ENCODE measurements at places on chromosomes 2 and 18.

- no peak for DNase-seq
Measured at GRCh38 chr2:1698188-1698945, 45.9 kb downstream of the PXDN start.

GRCh38 chr2:46329803-46330775, 32.9 kb downstream of the EPAS1 start:
- peak; percentile 71 for DNase-seq

DNA sequence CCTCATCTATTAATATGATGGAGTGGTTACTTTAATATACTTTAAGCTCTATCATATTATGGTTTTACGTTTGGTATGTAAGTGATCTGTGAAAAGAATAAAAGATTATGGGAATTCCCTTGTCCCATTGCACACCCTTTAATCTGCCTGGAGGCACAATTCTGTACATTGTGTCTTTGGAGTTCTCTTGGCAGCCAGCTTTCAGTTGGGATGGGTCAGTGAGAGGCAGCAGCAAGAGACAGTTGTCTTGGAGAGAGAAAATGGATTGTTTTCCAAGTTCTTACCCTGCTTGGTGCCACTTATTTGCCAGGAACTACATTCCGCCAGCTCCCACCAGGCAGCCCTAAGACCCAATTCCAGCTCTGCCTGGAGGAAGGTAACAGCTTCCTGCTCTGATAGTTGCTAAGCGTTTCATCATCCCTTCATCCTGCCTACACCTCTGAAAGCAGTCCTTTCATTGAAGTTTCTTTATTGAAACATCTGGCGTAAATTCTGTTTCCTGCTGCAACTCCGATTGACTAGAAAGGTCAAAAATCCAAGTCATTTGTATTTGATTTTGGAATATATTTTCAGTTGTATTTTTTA, 365.2 kb downstream of the AKAIN1 start:
- no peak for DNase-seq

GRCh38 chr2:159375241-159375640, 88.7 kb upstream of the WDSUB1 start:
- no peak for DNase-seq

DNA sequence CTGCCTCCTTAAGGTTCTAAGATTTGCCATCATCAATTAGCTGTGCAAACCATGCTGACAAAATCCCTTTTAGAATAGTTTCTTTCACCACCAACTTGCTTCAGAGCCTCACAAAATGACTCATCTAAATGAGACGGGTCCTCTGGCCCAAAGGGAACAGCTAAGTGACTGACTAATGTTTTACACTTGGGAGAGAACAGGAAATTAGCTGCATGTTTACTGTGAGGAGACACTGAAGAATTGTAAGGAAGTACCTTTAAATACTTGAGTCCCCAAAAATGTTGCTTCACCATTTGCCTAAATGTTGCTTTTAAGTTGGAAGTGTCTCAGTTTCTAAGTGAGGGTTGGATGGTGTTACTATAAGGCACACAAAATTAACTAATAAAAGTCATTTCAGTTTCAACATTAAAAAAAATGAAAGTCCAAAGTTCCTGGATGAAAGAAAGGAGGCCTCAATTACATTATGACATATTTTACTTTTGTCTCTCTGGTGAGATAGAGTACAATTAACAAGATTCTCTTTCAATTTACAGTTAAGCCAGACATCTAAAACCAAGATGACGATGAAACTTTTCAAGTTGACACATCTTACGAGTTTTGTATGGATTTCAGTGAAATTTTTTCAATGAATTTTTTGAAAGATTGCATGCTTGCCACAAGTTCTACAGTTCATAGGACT, 229.1 kb upstream of the FN1 start:
- peak; percentile 85 for DNase-seq

DNA sequence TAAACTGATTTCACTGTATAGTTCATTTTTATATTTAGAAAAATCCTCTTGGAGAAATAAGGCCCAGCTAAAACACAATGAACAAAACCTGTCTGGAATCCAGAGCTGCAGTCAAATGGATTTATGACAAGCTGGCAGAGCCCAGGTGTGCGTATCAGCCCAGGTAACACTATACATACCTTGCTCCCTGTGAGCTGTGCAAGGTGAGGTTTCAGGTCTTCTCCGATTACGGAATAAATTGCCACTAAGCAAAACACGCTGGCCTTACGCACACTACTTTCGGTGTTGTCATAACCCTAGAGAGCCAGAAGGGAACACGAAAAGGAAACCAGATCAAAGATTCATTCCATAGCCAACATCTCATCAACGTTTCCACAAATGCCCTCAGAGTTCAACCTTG, 61.9 kb upstream of the TFCP2L1 start:
- DNase-seq: no peak

GRCh38 chr2:136767030-136767429, 1.7 kb downstream of the THSD7B start:
- no peak for DNase-seq

DNA sequence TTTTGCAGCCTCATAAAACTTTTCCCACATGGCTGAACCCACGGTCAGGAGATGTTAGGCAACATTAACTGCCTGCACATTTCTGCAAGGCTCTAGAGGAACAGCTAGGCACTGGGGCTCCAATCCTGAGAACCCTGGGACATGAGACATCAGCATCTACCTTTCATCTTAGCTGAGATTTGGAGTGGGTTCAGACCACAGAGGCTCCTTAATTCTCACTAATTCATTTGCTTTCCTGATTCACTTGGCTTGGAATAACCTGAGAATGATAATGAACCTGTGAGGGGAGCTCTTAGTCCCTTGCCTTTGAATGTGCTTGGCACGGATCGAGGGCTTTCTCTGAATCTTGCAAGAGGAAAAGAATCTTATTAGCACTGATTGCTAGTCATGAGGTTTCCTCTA, 266.2 kb downstream of the FIGN start:
- DNase-seq: no peak

DNA sequence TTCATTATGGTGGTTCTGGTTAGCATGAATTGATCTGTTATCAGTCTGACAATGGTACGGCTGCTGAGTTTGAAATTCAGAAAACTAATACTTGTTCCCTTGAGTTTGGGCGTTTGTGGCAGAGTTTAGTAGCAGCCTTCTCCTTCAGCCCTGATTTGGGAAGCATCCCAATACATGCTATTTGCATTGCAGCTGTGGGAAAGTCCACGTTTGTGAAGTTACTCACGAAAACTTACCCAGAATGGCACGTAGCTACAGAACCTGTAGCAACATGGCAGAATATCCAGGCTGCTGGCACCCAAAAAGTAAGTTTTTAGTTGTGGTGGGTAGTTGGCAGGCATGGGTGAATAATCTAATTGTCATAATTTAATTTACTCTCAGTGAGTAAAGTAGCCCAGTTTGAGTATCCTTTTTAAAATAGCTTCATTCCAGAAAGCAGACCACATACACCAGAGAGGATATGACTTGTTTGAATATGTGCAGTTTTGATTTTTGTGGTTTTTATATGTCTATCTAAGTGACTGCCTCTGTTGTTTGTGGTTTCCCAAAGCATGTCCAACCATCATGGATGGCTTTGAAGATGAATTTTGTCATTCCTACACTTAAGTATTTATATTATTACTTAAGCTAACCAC, 12.2 kb downstream of the DGUOK start:
- DNase-seq: no peak

GRCh38 chr2:88764141-88764849, 72.8 kb downstream of the RPIA start:
- no peak for DNase-seq

DNA sequence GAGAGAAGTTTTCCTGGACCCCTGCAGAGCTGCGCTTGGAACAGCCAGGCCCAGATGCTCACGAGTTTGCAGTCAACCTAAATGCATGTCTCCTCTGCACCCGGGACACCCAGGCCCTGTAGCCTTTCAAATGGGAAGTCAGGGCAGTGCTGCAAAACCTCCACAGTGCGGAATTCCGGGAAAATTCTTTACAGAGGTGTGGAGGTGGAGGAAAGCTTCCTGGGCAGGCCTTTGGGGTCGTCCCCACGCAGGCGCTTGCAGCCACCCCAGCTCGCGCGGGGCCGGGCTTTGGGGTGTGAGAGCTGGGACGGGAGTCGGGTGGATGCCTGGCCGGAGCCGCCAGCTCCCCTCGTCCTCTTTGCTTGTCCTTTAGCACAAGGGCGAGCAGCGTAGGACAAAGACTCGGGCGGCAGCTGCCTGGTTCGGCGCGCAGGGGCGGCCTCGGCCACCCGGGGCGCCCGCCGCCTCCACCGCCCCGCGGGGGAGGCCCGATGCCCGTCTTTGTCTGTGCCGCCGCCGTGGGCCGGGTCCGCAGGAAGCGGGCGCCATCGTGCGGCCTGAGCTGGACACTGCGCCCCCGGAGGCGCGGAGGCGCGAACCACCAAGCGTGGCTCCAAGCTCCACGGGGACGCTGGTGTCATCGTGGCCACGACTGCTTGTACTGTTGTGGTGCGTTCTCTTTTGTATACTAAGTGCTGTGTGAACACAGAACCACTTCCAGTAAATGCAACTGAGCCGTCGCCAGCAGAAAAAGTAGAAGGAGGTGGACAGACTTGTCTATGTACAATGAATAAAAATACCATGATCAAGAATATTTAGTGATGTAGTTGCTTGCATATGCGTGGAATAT, 28.2 kb upstream of the BCL11A start:
- DNase-seq: no peak

DNA sequence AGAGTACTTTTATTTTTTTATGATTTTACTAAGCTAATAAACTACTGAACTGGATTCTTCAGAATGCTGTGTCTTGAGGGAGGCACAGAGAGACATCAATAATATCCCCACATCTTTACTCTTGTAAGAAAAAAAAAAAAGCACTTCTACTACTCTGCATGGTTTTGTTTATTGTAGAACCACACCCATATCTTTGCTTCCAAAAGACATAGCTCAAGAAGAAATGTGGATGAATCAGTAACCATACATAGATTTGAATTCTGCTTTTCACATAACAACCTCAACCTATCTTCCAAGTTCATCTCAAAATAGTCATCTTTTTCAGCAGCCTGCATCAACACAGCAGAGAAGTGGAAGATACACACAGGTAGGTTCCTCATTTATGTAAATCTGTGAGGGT, 12.2 kb upstream of the COL5A2 start:
- no peak for DNase-seq

DNA sequence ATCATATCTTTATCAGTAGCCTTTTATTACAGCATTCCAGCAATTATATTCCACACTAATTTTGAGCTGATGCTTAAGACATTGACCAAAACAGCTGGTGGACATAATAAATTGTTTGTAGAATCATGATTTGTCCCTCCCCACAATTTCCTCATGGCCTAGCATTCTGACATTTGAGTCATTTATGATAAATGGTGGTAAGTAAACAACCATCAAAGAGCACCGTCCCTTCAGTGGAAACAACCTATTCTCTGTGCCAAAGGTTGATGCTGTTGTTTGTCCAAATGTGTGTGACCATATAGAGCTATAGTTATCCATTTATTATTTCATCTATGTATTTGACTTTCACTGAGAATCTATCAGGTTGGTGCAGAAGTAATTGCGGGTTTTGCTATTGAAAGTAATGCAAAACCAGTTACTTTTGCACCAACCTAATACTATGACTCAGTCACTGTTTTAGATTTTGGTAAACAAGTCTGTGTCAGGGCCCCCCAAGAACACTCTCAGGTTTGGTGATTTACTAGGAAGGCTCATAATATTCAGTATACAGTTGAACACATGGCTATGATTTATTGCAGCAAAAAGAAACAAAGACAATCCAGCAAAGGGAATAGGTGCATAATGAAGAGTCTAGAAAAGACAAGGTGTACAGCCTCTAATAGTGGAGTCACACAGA, 608.7 kb upstream of the REG3G start:
- no peak for DNase-seq

- no peak for DNase-seq
Measured at GRCh38 chr2:65518751-65519150, 86.4 kb upstream of the SPRED2 start.

DNA sequence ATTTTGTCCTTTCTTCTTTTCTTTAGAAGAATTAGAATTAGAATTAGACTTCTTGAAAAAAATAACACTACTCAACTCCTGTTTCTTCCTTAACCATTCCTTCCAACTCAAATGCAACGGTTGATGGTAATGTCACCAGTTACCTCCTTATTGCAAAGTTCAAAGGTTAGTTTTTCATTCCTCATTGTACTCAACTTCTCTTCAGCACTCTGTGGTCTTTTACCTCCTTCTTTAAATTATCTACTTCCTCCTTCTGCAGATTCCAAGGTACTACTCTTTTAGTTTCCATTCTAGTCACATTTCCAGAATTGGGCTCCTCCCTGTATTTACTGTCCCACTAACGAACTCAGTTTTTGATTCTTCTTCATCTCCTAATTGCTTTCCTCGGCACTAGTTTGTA, 700.7 kb downstream of the SATB2 start:
- no peak for DNase-seq

- no peak for DNase-seq
Measured at GRCh38 chr2:235343156-235343774, 150.6 kb upstream of the AGAP1 start.

- DNase-seq: no peak
Measured at GRCh38 chr2:232894746-232895145, 24.7 kb downstream of the SNORC start.

DNA sequence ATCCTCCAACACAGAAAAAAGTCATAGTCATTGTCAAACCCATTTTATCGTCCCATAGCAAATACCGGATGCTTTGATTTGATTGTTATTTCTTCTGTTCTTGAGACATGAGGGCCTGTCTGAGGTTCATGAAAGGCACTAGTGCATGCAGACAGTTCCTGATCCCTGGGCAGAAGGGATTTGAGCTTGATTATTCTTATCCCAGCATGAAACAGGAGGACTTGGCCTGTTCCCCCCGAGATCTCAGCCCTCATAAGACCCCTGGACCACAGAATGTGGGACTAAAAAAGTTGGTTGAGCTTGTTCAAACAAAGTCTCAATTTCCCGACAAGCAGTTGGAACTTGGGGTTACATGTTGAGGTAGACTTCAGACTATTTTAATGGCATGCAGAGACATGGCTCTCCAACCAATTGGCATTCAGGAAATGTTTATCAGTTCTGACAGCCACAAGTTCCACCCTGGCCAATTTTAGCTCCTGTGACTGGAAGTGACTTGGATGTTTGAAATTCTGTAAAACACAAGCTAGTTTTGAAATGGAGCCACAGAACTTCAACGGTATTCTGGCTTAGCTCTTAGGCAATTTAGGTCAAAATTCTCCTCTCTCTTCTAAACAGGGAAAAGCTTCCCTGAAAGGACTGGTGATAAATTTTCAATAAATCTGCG, 366.9 kb upstream of the SLC14A2 start:
- no peak for DNase-seq

DNA sequence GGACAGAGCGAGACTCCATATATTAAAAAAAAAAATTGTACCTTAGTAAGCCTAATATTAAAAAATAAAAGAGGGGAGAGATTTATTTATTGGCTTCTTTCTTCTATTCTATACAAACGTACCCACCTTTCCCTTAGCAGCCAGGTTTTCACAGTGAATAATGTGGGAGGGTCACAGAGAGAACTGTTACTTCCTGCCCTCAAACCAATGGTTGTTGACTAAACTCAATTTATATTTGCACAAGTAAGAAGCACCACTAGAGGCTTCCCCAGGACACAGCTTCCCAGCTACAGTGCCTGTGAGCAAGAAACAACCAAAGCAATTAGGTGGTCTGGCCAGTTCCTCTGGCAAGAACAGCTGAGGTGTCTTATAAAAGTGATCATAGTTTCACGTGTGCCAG, 28.9 kb upstream of the GALR1 start:
- DNase-seq: no peak
